ENCODE measurements at places on chromosomes 5 and 9.

DNA sequence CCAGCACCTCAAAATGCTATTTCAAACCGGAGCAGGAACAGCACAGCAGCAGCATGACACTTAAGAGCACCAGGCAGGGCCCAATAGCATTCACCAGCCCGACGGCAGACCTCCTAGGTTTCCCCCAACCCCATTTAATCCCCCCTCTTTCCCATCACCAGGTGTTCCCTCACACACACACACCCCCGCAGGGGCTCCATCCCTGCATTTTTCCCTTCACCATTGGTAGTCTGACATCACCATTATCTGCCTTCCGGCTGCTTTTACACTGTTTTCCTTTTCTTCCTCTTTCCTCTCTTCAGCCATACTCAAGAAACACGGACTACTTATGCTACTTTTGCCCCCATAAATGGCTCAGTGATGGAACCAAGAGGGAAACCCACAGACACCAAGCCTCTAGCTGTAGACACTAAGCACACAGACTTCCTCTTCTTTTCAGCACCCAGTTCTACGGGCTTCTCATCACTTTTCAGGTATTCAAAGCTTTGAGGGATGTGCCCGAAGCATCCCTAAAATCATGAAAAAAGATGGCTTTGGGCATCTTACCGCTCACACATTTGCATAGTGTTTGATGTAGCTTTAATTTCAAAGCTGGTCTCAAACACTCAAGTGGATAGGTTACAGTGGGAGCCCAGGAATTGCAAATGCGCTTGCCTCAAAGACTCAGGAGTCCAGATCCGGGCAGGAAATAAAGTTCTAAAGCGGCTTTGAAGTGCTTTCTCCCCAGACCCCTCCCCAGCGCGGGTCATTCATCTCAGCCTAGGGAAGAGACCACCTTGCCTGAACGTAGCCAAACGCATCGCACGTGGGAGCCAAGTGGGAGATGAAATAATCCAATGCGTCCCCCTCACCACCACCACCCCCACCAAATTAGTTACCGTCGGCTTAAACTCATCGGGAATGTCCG lies 141.5 kb downstream of the TSSK1B start:
- DNase-seq: no peak

DNA sequence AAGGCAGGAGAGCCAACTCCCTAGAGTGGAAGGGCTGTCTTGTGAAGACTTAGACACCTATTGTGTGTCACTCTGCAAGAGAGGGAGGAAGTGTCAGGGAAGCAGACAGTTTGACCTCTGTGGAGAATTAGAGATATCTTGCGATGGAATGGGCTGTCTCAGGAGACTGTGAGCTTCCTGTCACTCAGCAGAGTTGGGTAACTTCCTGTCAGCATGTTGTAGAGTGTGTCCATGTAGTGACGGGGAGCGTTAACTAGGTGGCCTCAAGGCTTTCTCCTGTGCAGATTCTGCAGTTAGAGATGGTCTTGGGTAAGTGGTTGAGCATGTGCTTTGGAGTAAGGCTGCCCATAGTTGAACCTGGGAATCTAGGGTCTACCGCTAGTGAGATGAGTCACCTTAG lies 136.5 kb downstream of the KIF4B start:
- no peak for DNase-seq

GRCh38 chr5:125559296-125559695 lies 812.9 kb upstream of the ZNF608 start:
- DNase-seq: no peak

DNA sequence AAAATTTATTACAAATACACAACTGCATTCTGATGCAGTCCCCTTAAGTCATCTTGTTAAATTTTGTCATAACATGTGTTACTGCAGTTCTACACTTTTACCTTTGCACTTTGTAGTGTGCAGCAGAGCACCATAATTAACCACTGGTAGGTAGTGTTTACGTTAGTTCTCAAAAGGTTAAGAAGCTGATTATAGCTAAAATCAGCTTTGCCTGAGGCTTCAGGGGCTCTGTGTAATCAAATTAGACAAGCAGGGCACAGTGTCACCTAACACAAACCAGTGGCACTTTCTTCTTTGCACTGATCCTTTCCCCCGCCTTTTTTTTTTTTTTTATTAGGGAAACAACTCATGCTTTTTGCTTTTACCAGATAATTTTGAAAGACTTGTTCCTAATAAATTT lies 26.1 kb downstream of the POU5F2 start:
- no peak for DNase-seq

DNA sequence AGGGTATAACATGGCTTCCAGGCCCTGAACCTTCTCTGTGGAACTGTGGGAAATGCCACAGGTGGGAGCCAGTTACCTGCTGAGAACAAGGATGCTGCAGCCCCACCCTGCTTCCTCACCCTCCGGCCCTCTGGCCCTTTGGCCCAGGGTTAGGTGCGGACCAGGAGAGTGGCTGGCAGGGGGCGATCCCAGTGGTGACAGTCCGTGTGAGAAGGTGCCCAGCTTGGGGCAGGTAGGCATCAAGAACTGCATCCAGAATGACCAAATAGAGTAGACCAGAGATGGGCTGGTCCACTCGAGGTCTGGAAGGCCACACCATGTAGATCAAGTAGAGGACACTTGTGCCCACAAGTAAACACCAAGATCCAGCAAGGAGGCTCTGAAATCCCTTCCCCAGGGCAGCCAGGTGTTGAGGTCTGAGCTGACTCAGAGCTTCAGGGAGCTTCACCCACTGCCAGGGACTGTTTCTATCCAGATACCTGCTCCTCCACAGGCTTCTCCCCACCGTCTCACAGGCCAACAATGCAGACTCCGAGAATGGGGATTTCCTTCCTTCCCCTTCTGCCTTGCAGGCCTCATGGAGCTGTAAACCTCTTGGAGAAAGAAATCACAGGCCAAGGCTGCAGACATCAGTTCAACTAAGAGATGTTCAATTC lies 61.4 kb upstream of the ZSWIM6 start:
- DNase-seq: no peak

DNA sequence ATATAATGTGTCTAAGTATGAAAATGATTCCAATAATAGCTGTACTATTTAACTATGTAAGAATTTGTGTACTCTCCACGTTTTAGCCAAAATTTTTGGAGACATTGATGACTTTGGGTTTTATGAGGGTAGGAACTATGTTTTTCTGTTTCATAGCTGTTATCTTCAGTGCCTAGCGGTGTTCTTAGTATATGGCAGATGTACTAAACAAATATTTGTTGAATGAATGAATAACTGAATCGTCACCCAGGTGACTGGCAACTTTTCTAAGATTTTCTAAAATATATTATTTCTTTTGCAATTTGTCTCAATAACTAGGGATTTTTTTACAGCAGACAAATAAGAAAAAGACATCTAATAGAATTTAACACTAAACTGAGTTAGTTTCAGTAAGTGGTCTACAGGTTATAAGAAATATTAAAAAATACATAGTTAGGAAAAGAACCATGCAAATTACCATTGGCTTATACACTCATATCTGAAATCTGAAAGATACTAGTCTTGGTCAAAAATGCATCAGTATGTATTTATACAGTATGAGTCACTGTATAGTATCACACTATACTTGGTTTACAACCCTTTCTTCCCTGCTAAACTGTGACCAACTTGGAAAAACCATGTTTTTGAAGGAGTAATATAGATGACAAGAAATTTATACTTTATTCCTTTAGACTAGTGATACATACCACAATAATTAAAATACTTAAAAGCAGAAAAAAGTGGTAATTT lies 10.5 kb upstream of the ERCC6L2 start:
- DNase-seq: no peak

- no peak for DNase-seq
These were observed 45.5 kb downstream of the ECPAS start for GRCh38 chr9:111438541-111439235.

DNA sequence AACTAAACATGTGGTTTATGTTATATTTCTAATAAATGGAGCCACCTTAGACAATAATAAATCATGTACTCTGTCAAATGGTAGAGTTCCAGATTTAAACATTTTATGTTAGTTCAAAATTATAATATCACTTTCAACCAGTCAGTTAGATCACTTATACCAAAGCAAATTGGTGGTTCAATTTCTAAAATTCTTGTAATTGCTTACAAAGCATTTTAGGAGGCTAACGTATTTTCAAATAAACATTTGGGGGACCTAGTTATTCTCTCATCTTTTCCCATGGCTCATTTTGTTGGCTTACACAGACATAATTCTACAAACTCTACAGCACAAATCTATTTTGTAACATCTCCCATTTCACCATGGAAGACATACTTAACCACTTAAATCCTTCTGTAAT lies 39.9 kb downstream of the EDIL3 start:
- DNase-seq: no peak

DNA sequence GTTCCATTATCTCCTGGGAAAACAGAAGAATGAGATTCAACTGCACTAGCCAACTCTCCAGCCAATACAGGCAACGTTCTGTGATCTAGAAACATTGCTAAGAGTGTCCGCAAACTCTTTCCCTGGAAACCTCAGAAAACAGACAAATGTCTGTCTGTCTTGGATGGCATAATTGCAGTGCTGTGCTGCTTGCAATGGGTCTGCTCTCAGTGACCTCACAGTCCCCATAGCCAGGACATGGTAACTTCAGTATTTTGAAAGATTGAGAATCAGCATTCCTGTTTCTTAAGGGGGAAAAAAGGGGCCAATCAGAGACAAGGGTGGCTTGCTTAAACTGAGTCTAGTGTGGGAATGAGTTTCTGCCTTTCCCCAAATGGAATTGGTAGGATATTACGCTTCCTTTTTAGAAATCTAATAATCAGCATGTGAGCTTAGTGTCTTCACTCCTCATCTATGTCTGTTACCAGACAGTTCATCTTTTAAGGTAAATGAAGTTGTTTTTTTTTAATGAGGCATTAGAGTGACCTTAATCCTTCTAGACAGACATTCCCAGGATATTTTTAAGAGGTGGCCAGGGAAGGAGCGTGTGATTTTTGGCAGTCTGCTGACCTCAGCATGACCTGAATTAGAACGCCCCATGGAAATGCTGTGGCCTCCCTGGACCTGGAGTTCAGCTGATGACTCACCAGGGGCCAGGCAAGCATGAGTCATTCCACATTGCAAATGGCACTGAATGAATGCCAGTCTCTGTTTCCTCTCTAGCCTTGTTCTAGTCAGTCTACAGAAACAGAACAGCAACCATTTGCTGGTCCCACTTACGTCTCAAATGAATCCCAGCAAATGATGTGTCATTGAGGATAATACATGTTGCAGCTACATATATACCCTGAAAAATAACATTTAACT lies 210.2 kb upstream of the ACTBL2 start:
- DNase-seq: no peak

- DNase-seq: no peak
These were observed 1098.8 kb downstream of the DTWD2 start for GRCh38 chr5:117889596-117889995.

DNA sequence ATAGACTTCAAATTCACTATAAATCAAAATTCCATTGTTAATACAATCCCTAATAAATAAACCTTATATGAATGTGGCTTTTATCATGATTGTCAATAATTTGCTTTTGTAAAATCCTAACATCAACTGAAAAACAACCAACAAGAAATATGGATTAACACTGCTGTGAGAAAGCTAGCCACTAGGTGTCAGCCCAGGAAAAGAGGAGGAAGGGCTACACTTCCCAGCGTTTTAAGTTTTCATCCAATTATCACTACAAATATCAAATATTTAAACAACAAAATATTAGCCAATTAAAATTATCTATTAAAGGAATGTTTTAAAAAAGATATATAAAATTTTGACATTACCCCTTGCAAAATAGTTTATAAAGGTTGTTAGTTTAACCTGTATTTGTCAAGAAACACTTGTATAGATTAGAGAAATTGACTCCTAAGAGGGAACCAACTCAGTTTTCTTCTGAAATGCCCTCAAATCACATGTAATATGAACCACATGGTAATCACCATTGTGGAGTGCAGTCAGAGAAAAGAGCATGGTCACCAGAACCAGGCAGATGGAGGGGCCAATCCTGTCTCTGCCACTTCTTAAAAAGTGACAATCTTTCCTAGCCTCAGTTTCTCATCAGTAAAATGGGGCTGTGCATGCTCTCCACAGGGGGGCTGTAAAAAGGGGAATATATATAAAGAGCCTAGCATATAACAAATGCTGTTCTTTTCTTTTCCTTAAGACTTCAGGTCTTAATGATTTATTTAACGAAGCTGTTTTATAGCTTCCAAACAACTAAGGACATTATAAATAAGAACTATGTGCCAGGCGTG lies 188.2 kb downstream of the CRB2 start:
- peak; percentile 48 for DNase-seq

GRCh38 chr9:69500896-69501295 lies 171.3 kb downstream of the APBA1 start:
- DNase-seq: no peak

DNA sequence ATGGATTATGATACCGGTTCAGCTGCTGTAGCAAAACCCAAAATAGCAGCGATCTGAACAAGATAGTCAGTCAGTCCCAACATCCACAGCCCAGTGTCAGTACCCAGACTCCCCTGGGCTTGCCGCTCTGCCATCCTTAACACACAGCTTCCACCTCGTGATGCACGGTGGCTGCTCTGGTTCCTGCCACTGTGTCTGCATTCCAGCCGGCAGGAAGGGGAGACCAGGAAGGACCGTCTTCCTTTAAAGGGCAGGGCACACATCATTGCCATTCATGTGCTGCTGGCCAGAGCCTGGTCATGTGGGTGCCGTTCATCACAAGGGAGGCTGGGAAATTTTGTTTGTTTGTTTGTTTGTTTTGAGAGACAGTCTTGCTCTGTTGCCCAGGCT lies 131.0 kb upstream of the IER5L start:
- no peak for DNase-seq

DNA sequence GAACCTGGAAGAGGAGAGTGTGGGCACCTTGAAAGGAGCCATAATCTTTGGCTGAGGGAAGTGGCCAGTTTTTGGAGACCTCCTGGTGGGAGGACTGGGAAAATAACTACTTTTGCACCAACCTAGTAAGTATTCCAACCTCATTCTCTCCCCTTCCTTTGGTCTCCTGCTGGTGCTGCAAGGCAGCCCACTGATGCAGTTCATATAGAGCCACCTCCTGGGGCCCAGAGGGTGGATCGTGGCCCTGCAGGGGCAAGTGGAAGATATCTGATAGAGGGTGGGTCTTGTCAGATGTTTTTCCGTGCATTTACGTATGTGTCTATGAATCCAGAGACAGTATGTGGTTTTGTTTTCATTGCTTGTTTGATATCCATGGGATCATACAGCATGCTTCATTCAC lies 172.8 kb upstream of the PITX1 start:
- no peak for DNase-seq

GRCh38 chr5:15693933-15694332 lies 194.0 kb downstream of the FBXL7 start:
- DNase-seq: no peak

DNA sequence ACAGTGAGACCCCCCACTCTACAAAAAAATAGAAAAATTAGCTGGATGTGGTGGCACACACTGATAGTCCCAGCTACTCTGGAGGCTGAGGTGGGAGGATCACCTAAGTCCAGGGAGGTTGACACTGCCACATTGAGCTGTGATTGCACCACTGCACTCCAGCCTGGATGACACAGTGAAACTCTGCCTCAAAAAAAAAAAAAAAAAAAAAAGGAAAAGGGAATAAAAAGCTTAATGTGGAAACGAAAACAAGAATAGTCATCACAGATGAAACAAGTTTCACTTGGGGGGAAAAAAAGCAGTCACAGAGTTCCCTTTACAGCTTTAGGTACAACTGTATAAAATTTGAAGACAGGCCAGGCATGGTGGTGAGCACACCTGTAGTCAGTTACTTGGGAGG lies 84.2 kb downstream of the FNBP1 start:
- DNase-seq: no peak

Data from CD4-positive, alpha-beta T cell treated with Interleukin-4 for 4 hours (primary cell).